Stimulated activated effector memory CD8-positive, alpha-beta T cell treated with anti-CD3 and anti-CD28 coated beads, Interleukin-12 subunit alpha, Interleukin-12 subunit beta, amount 100 ng/mL, for 72 hours (primary cell): ENCODE measurements at places on chromosomes 3 and 15.

GRCh38 chr3:86934851-86935250, 56.1 kb downstream of the VGLL3 start:
- no peak for DNase-seq

DNA sequence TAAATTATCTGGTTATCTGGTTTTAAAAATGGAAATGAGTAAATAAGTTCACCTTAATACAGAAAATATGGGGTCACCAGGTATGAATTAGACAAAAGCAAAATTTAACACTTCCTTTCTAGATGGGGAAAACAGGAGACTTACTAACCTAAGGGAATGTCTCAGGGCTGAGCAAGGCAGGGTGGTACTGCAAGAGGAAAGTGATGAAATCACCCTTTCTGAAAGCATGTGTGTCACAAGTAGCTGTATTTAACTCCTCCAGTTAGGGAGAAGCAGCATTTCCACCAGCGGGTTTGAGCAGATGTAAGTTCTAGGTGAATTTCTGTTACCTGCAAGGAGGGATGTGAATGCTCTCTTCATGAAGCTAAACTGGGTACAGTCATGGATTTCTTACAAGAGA, 629.1 kb downstream of the MECOM start:
- DNase-seq: no peak

- DNase-seq: no peak
Observed at GRCh38 chr3:51336261-51336660, 48.8 kb upstream of the MANF start.

DNA sequence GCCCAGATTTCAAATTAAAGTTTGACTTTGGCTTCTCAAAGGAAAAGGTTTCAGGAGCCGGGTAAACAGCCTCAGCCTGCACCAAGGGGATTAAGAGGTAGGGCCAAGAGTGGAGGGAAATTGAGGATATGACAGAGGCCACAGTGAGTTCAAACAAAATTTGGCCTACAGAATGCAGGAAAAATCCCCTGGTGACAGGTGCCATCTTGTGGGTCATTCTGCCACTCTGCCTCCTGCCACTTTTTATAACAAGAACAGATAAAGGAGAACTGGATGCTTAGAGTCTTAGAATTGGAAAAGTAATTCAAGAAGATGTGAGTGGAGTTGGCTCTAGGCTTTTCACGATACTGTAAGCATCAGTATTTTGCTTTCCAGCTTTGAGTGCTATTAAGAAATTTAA, 253.2 kb downstream of the NR2F2 start:
- DNase-seq: no peak

- no peak for DNase-seq
Observed at GRCh38 chr3:46965151-46965550, 11.4 kb downstream of the CCDC12 start.

DNA sequence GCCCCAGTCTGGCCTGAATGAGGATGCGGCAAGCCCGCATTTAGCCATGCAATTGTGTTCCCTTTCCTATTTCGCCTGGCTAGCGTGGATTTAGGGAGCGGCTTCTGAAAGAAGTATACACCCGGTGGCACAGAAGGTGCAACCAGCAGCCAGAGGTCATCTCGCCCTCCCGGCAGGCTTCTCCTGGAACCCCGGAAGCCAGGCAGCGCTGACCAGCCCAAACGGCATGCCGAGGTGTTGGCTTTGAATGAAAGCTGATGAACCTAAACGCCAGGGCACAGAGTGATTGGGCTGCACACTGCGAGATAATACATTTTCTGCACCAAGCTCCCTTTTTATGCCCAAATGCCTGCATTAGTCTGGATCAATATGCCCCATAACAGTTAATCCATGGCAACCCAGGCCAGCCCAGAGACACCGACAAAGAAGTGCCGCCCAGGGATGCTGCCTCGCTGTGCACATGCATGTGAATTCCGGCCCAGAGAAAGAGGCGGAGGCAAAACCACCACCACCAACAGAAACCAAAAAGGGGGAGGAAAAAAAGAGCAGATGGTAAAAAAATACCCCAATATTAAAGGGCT, 1.4 kb downstream of the SRGAP3 start:
- no peak for DNase-seq

GRCh38 chr3:24684506-24685023, 189.9 kb upstream of the THRB start:
- no peak for DNase-seq

DNA sequence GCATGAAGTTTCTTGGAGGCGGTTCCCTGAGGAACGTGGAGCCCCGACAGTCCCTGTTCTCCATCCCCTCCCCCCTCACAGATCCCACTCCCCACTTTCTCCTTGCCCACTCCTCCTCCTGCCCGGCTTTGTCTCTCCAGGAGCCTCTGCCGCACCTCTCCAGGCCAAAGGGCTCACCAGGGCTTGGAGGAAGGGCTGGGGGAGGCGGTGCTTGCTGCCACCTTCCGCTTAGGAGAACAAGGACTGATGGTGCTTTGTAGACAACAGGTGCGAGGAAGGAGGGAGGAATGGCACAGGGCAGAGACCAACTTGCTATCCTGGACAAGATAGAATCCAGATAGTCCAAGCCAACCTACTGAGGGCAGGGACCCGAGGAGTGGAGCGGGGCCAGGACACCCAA, 103.5 kb upstream of the SMAD3 start:
- no peak for DNase-seq

DNA sequence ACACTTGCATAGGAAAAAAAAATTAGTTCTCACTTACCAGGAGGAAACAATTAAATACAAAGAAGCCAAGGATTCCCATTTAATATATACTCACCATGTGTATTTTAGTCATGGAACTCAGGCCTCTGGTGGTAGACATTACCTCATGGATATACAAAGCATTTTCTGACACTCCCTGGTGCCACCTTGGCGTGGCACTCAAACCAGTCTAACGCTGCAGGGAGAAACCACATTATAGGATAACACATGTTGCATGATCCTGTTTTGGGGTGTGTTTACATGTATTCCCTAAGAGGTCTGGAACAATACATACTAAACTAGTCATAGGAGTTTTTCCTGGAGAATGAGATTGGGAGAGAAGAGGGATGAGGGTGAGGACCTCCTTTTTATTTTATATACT, 5.9 kb upstream of the RTF1 start:
- DNase-seq: no peak

- no peak for DNase-seq
Observed at GRCh38 chr15:85780225-85780985, 14.3 kb downstream of the KLHL25 start.

- DNase-seq: no peak
Observed at GRCh38 chr3:27943106-27943505, 221.0 kb upstream of the EOMES start.

DNA sequence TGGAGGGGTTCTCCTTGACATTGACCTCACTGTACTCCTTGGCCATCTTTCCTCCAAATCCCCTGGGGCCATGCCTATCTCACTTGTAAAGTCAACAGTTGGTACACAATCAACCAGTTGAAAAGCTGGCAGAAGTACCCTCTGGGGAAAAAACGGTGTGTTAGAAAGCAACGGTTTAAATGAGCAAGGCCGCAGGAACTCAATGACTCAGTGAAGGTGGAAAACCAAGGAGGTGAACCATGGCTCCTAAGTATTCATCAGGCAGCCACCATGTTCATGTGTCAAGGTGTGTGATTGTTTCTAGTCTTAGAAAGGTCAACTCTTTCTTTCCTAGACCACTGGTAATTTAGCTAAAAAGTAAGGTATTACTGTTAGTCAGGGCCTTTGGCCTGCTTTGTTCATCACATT, 130.9 kb upstream of the SATB1 start:
- peak; percentile 13 for DNase-seq
